ENCODE measurements at places on chromosomes 4 and X.
A peak's percentile ranks its signal among the peaks of the same experiment; 100 is the strongest.

DNA sequence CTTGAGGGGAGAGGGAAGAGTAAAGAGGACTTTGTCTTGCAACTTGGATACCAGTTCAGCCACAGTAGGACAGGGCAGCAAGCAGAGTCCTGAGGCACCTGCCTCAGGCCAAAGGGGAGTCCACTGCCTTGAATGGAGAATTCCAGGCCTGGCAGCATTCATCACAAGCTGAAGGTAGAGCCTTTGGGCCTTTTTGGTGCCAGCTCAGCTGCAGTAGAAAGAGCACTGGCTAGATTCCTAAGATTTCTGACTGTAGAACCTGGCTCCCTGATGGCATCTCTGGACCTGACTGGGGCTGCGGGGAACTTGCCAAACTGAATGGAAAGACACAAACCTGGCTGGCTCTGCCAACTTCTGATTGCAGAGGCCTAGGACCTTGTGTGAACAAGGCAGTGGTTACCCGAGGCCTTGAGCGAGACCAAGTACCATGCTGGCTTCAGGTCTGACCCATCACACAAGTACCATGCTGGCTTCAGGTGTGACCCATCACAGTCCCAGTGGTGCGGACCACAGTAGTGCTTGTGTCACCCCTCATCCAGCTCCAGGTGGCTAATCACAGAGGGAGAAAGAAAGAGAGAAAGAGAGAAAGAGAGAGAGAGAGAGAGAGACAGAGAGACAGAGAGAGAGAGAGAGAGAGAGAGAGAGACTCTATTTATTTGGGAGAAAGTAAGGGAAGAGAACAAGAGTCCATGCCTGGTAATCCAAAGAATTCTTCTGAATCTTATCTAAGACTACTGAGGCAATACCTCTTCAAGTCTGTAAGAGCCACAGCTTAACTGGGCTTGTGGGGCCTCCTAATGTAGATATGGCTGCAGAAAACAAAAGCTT is 137.6 kb upstream of the SPIN4 start:
- no peak for DNase-seq

- no peak for DNase-seq
These were observed 217.0 kb upstream of the FAT4 start for GRCh38 chr4:125097729-125098128.

- DNase-seq: no peak
These were observed 147.9 kb downstream of the AMMECR1 start for GRCh38 chrX:110170029-110170428.

GRCh38 chrX:11533199-11533651 is 132.5 kb downstream of the ARHGAP6 start:
- peak; percentile 58 for DNase-seq

GRCh38 chr4:14916554-14917297 is 85.6 kb upstream of the CPEB2 start:
- no peak for DNase-seq

GRCh38 chrX:38336538-38337240 is 9.4 kb upstream of the RPGR start:
- DNase-seq: no peak

DNA sequence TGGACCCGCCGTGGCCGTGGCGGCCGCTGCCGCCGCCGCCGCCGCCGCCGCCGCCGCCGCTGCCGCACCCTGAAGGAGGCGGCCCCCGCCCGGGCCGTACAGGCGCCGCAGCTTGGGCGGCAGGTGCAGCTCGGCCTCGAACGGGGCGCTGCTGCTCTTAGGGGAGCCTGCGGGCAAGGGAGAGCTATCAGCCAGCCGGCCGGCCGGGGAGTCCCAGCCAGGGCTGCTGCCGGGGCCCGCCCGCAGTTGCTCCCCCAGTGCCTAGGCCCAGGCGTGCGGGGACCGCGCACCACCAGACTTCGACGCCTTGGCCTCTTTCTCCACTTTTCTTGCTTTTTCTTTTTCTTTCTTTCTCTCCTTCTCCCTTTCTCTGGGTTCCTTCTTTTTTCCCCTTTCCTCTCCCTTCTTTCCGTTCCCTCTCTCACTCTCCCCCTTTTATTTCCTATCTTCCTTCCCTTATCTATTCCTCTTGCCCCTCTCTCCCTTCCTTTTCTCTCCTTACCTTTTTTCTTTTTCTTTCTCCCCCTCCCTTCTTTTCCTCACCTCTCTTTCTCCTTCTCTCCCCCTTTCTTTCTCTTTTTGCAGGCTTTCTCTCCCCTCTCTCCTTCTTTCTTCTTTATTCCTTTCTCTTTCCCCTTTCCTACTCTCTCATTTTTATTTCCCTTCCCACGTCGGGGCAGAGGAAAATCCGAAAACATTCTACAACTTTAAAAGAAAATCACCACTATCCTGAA is 2.0 kb downstream of the ARX start:
- no peak for DNase-seq

GRCh38 chrX:49838374-49838773 is 9.3 kb downstream of the PAGE4 start:
- DNase-seq: no peak

DNA sequence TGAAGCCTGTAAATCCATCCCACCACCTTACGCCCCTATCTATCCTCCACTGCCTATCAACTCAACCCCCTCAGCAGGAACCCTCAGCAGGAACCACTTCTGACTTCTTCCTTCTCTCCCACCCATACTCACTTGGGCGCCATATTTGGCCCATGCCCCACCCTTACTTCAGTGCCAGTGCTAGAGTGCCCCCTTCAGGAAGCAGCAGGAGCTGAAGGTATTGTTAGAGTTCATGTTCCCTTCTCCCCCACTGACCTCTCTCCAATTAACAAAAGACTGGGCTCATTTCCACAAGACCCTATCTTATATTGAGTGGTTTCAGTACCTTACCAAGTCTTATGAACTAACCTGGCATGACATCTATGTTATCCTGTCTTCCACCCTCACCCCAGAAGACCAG is 363.1 kb upstream of the SLIT2 start:
- DNase-seq: no peak
